ENCODE measurements at places on chromosomes 16 and 17. TPM values are rescaled to one million over a fixed set of nuclear protein-coding genes. Genes with fewer than 3 reads are reported as not detected.

DNA sequence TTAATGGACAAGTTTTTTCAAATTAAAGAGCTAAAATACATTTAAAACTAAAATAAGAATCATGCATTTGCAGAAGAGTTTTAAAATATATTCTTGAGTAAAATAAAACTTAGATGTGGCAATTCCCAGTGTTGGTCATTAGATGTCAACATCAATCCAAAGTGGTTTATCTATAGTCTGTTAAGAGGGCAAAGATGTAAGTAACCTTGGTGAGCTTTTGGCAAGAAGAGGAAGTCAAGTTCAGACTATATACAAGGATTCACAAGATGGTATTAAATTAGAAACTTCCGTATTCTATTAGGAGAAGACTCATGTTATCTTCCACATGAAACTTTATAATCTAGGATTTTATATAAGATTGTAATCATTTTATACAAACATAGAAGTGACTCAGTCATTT, 73.1 kb downstream of the CEP95 start:
- no peak for DNase-seq

DNA sequence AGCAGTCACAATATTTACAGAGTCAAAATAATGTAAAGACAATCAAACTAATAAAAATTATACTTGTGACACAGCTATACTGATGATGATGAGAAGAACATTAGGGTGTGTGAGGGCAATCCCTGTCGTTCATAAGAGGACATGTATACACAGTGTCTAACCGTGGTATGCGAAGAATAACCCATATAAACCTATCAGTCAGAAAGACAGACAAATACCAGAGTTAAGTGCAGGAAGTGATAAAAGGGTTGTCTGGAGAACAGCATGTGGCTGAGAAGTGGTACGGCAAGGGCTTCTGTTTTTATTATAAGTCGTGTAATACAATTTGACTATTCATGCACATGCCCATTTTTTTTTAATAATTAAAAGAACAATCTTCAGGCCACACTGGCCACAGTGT, 46.7 kb downstream of the LMF1 start:
- peak; percentile 46 for DNase-seq

GRCh38 chr17:51707216-51707615, 446.9 kb downstream of the UTP18 start:
- no peak for DNase-seq

Gene ERI2
- 24.9 TPM for total RNA-seq

GRCh38 chr17:55632236-55632635, 90.4 kb downstream of the TMEM100 start:
- no peak for DNase-seq

GRCh38 chr17:4375039-4375748, 8.7 kb upstream of the UBE2G1 start:
- no peak for DNase-seq

DNA sequence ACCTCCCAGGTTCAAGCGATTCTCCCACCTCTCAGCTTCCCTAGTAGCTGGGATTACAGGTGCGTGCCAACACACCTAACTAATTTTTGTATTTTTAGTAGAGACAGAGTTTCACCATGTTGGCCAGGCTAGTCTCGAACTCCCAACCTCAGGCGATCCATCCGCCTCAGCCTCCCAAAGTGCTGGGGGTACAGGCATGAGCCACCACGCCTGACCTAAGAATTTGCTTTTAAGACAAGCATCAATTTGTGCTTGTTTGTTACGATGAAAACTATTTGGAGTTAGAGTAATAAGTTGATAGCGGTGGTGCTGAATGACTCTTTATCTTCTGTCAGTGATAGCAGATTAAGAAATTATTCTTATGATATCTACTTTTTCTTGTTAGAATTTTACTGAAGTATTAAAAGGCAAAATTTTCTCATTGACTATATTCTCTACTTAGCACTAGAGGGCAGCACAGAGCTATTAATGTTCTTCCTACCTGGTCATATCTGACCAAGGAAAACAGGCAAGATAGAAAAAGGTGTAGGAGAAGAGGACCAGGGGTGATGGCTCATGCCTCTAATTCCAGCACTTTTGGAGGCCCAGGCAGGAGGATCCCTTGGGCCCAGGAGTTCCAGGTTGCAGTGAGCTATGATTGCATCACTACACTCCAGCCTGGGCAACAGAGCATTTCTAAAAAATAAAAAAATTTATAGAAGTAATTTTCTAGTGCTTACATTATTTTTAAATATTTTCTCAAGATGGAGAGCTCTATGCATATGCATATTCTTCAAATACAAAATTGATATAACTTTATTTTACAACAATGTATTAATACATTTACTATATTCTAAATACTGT, 24.5 kb downstream of the STXBP4 start:
- peak; percentile 74 for DNase-seq

- no peak for DNase-seq
These were observed 108.0 kb downstream of the MRTFB start for GRCh38 chr16:14179116-14179515.

DNA sequence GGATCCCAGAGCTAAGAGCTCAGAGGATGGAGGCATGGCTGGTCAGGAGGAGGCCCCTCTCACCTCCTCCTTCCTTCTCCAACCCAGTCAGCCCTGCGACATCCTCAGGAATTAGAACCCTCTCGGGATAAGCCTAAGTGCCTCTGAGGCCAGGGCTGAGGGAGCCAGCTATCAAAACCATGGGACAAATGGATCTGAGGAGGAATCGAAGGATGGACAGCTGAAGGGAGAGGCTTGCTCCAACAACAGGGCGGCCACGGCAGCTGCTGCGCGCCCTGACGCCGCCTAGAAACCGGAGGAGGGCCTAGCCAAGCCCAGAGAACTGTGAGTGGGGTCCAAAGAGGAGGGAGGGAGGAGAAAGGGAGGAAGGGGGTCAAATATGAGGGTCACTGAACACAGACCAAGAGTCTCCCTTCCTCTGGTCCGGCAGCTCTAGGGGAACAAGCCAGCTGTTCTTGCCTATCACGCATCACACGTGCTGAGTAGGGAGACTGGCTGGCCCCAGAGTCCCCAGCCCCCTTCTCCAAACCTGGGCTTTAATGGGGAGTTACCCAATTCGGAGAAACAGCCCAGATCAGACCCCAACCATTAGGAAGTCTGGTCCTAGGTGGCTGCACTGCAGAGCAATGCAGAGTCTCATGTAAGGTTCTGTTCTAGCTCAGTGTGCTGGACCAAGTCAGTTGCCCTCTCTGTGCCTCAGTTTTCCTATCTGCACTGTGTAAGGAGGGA, 5.9 kb upstream of the HOXB13 start:
- no peak for DNase-seq

GRCh38 chr17:64418506-64419339, 28.1 kb upstream of the PECAM1 start:
- DNase-seq = peak; percentile 71

Gene EXOC3L1
- 0.32 TPM for total RNA-seq

Gene DHX8
- 41.2 TPM for total RNA-seq

Gene CARD14
- not detected for total RNA-seq

- DNase-seq = no peak
These were observed 19.3 kb upstream of the MNT start for GRCh38 chr17:2420176-2420575.

- no peak for DNase-seq
These were observed 9.1 kb downstream of the CA4 start for GRCh38 chr17:60158751-60159478.
